ENCODE measurements at places on chromosomes 4 and X. TPM values are rescaled to one million over a fixed set of nuclear protein-coding genes. Genes with fewer than 3 reads are reported as not detected.

The SLC38A5 gene
- 213 TPM for total RNA-seq

The GPR173 gene
- total RNA-seq = not detected

The PLK4 gene
- 46.8 TPM for total RNA-seq

The MAGEA6 gene
- total RNA-seq = 107 TPM

The SYTL4 gene
- 0.87 TPM for total RNA-seq

The SLITRK4 gene
- not detected for total RNA-seq

The CFAP99 gene
- total RNA-seq = 0.18 TPM

The MAGEE2 gene
- not detected for total RNA-seq

The TBL1X gene
- 49.6 TPM for total RNA-seq

The LINC00632 gene
- total RNA-seq = 0.47 TPM

The XAGE1A gene
- 59.0 TPM for total RNA-seq

- DNase-seq = no peak
These were observed 217.0 kb downstream of the BMPR1B start for GRCh38 chr4:94974773-94975172.

- no peak for DNase-seq
These were observed 381.0 kb upstream of the TRAM1L1 start for GRCh38 chr4:117466388-117466787.

DNA sequence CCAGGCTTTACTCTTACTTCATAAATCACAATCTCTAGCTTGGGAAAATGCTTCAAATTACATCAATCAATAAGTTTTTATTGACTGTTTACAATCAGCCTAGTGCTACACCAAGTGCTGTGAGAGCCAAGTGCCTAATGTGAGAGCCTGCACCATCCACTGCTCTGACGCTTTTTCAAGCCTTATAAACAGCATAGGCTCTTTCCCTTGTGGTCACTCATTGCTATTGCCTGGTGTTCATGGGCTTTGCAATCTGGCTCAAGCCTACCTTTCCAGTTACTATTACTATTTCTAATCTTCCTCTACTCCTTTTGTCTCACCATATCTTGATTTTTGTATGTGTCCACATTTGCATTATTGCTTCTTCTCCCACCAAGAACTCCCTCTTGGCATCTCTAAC, 77.0 kb downstream of the REELD1 start:
- no peak for DNase-seq

GRCh38 chr4:39085891-39086290, 23.9 kb downstream of the KLHL5 start:
- peak; percentile 45 for DNase-seq

DNA sequence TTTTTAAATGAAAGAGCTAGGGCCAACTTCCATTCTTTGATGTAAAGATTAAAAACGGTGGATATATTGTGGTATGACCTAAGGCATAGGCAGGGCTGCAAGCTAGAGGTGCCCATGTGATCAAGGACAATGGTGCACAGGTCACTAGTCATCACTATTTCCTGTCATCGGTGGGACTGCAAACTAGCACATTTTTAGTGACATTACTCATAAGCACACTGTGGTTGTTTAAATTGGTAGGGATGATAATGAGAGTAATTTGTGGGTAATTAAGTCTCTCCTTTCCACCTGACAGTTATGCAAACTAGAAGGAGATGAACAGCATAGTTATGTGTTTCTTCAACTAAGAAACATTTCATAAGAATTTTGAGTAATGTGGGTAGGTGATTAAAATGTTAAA, 85.4 kb downstream of the GPRIN3 start:
- DNase-seq = no peak

- peak; percentile 76 for DNase-seq
These were observed 48.0 kb downstream of the SLC25A5 start for GRCh38 chrX:119516157-119516702.

DNA sequence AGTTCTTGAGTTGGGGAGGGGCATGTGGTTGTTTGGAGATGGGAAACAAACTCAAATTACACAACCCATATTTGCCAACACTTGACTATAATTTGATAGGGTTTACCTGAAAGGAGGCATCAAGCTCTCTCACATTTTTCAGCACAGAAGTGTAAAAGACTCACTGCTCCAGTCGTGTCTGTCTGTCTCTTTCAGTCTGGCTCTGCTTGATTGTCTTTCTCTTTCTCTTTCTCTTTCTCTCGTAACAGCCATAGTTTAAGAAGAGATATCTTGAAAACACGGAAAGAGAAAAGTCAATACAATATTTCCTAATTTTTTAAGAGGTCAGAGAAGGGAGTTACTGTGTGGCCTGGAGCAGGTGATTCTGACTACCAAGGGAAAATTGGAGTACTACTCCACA, 413.6 kb upstream of the CXorf51A start:
- DNase-seq = no peak

DNA sequence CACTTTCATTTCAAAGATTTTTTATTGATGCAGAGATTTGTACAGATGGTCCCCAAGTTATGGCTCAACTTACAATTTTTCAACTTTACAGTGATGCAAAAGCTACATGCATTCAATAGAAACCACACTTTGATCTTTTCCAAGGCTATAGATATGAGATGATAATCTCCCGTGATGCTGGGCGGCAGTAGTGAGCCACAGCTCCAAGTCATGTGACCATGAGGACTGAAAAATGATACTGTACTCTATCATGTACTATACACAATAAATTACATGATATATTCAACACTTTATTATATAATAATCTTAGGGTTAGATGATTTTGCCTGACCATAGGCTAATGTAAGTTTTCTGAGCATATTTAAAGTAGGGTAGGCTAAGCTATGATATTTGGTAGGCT, 14.0 kb upstream of the GASK1B start:
- DNase-seq = no peak

- no peak for DNase-seq
These were observed 498.9 kb downstream of the INPP4B start for GRCh38 chr4:142347241-142347640.

DNA sequence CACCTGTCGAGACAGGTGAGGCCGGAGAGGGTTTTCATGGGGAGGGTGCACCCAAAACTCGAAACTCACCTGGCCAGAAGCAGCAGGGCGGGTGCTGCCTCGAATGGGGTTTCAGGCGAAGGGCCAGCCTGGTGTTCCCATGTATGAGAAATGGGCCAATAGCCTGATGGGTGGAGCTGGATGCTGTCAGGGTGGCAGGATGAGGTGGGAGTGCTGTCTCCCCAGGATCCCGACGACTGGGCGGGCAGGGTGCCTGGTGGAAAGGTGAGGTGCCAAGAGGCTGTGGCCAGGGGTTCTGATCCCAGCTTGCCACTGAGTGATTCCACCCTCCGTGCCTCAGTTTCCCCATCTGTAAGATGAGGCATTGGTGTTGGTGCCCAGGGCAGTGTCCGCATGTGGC, 16.8 kb upstream of the SH3TC1 start:
- DNase-seq = no peak

GRCh38 chr4:8516996-8517550, 63.1 kb upstream of the GPR78 start:
- DNase-seq = no peak

DNA sequence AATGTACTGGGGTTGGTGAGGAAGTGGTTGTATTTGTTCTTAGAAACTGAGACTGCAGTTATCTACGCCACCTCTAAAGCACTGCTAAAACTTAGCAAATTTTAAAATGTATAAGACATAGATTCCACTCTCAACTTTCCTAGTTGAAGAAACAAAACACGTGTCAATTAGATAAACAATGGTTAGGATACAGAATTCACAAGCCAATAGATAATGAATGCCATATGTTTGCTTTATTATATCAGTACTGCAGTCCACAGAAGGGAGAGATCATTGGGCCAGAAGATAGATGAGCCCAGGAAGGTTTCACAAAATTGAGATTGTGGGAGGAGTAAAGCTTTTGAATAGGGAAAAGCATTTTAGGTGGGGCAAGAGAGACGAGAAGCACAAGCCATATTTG, 14.3 kb downstream of the TMEM33 start:
- DNase-seq = no peak

DNA sequence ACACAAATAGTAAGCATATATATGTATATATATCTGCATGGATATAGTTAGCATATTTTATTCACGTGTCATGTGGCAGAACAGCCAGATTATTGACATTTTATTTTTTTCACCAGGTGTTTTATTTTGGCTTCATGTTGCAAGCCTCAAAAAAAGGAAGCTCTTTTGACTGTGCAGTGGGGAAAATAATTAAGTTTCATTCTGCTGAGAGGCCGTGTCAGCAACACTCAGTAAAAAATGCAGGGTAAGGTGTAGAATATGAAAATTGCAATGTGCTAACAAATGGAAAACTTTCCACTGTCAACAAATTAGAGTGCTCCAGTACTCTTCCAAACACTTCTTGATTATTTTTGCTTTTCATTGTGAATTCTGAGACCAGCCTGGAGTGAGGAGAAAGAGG, 511.5 kb downstream of the GLUD2 start:
- no peak for DNase-seq

GRCh38 chrX:45830343-45830742, 629.7 kb upstream of the DIPK2B start:
- DNase-seq = no peak

DNA sequence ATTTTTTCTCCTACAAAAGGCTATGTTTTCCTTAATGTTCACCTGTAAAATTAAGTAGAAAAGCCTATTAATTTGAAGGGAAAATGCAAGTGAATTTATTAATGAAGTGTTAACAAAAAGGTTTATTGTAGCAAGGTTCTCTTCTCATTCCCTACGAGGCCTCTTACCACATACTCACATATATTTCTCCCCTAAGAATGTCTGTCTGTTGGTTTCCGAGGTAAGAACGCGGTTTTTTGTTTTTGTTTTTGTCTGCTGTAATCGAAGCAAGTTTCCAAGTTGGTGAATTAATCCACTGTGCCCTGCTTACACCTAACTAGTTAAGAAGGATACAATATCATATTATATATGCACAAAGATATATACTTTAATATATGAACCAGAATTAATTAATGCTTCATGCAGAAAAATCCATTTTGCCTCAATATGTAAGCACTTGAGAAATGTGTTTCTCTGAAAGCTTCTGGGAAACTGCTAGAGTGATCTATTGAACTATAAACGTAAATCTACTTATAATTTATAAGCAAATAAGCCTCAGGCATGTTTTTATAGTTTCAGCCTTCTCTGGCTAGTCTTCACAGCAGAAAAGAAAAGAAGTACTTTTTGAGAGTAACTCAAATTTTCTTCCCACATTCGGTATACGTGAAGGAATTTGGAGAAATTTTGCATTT, 120.8 kb downstream of the EGF start:
- no peak for DNase-seq

- no peak for DNase-seq
These were observed 1039.4 kb upstream of the IGFBP7 start for GRCh38 chr4:58149404-58150085.

GRCh38 chrX:53075011-53075410, 7.2 kb upstream of the TSPYL2 start:
- DNase-seq = peak; percentile 47

DNA sequence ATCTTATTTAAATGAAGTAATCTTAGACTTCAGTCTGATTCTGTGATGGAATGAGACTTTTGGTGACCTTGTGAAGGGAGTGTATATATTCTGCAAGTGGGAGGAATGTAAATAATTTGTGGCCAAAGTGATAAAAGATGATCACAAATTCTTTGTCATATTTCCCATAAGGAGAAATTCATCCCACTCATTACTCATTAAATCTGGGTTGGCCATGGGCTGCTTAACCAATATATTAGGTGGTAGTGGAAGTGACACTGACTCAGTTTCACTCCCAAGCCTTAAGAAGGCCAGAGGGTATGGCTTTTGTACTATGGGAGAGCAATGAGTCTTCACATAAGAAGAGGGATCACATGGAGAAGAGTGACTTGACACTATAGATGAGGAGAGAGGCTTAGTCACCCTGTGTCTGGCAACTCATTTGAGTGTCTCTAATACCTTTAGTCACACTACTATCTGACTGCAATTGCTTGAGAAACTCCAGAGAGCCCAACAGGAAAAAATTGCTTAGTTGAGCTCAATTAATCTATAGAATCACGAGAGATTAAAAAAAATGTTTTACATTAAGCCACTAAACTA, 408.2 kb upstream of the PITX2 start:
- no peak for DNase-seq

DNA sequence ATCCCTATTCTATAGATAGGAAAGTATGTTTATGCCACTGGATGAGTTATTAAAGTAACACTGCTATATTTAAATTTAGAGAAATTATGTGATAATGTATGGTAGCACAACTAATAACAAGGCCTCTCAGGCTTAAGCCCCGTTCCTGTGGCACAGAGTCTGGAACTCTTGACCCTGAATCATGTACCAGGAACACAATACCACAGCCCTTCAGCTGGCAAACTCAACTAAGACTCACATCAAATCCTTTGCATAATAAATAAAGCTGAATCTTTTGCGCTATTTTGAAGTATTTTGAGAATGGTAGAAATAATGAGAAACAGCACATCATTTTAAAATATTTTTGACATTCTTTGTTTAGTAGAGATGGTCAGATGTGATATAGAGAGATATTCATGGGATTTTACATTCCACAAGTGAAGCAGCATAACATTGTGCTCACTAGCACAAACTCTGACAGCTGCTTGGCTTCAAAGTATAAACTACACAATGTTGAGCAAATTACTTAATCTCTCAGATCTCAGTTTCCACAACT, 478.4 kb upstream of the FAM241A start:
- DNase-seq = no peak

DNA sequence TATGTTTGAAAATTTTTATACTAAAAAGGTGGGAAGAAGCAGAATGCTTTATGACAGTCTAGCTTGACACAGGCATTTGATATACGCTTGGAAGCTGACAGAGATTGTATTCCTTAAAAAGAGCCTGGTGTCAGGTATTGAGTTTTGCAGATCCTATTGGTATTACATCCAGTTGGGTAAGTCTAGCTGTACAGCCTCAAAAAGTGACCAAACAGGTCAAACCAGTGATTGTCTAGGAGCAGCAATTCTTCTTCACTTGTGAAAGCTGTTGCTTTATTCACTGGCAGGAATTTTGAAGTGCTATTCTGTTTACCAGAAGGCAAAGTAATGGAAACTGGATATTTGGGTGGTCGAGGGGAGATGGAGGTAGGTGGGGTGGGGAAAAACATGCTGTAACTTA, 77.5 kb downstream of the UCHL1 start:
- DNase-seq = no peak

DNA sequence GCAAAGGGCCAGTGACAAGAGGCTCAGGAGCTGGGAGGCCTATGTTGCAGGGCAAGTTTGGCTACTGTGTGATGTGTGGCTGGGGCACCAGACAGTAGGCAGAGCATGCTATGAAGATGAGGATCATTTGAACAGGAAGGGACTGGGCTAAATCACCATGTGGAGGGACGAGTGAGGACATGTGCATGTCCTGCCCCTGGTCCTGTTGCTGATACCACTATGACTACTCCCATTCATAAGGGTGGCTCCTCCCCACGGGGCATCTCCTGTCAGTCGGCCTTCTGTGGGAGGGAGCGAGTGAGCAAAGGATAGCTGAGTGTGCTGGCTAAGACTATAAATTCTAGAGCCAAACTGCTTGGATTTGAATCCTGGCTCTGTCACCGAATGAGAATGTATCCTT, 139.2 kb downstream of the TMEM164 start:
- DNase-seq = peak; percentile 18

GRCh38 chr4:184433258-184433892, 41.0 kb downstream of the IRF2 start:
- no peak for DNase-seq

- no peak for DNase-seq
These were observed 23.8 kb downstream of the TMEM131L start for GRCh38 chr4:153489856-153490558.
